ENCODE measurements at places on chromosomes 6 and 20.

- no peak for DNase-seq
Measured at GRCh38 chr6:165183496-165184140, 125.8 kb downstream of the C6orf118 start.

DNA sequence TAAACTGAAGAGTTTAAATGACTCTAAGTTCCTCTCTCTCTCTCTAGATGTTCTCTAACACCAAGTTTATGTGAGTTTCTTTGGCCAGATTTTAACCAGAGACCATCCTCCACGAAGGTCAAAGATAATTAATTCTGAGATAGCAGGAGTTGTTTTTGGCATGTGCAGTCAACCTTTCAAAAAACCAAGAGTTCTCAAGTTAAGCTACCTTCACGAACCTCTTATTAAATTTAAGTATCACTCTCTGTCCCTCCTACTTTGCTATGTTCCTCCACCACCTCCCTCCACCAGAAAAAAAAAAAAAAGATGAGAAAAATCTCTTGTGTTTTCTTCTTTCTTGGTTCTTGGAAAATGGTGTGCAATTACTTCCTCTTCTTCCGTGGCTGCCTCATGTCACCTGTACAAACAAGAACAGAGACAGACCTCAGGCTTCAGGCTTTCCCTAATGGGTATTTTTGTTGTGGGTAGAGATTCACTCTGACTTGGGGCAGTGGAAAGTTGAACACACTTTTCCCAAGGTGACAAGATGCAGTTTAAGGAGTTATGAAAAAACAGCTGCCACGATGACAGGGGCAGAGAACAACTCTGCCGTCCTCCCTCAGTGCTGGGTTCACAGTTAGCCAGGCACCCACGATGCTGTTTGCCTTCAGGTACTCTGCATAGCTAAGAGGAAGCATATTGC is 64.3 kb downstream of the ADTRP start:
- DNase-seq, result no peak

DNA sequence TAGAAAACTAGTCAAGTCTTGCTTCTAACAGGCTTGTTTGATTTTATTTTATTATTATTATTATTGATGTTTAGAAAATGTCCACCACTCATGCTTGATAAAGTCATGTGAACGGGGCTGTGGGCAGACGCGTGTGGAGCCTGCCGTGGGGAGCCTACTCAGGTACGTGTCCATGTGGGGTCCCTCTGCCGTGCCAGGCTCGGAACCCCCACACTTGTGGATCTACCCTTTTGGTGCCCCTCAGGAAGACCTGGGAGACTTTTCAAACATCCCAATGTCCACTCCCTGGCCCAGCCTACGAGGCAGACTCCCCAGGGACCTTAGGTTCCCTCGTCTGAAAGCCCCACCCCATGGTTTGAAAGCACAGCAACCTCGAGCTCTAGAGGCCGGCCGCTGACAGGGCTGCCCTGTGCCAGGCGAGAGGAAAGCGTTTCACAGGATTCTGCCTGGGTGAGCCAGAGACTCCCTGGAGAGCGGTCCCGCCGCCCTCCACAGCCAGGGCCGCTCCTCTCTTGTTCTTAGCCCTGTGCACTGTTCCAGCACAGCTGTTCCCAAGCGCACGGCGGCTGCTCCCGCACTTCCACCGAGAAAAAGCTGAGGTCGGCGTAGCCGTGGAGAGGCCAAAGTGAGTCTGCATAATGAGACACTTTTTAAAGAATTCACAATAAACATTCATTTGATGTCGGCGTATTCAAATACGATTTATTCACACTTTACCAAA is 249.7 kb downstream of the TTLL2 start:
- no peak for DNase-seq

DNA sequence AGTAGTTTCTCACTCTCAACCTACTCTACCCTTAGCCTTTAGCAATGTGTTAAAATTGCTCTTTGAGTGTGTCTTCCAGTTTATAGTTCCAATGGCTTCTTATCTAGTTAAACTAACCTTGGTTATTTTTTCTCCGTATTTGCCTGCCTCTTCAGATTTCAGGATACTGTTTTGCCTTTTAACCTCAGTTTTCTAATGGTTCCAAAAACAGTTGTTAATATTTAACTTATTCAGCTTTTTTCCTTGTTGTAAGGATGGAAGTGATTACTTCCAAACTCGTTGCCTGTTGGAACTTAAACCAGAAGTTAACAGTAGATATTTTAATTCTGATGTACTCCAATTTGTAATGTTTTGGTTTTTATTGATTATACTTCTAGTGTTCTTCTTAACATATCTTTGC is 1574.9 kb downstream of the HACE1 start:
- DNase-seq, result no peak

GRCh38 chr6:120935908-120936307 is 398.4 kb downstream of the TBC1D32 start:
- no peak for DNase-seq
